ENCODE measurements at places on chromosomes 1 and 21. TPM values are rescaled to one million over a fixed set of nuclear protein-coding genes. Genes with fewer than 3 reads are reported as not detected.

GRCh38 chr1:248404024-248404423, 1.2 kb downstream of the OR2T1 start:
- DNase-seq = peak; percentile 1

- no peak for DNase-seq
Measured at GRCh38 chr1:69413129-69413528, 154.6 kb upstream of the LRRC7 start.

DNA sequence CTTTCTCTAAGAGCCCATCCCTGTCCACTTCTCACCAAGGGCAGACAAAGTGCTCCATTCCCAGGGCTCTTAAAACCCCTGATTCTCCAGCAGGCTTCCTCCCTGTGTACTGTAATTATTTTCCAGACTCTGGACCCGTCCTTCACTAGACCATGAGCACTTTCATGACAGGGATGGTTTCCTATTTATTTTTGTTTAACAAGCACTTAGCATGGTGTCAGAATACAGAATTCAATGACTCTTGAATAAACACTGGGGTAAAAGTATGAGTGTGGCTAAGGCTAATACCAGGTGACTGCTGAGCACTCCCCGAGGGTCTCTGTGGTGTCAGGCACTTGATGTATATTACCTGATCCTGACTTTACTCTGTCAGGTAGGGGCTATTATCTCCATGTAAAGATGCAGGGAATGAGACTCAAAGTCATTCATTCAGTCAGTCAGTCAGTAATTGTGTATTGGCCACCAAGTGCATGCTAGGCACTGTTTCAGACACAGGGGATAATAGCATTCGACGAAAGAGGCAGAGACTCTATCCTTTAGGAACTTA, 47.2 kb downstream of the C1orf21 start:
- DNase-seq = no peak

- DNase-seq = no peak
Measured at GRCh38 chr1:172960019-172960418, 90.7 kb downstream of the TNFSF18 start.

DNA sequence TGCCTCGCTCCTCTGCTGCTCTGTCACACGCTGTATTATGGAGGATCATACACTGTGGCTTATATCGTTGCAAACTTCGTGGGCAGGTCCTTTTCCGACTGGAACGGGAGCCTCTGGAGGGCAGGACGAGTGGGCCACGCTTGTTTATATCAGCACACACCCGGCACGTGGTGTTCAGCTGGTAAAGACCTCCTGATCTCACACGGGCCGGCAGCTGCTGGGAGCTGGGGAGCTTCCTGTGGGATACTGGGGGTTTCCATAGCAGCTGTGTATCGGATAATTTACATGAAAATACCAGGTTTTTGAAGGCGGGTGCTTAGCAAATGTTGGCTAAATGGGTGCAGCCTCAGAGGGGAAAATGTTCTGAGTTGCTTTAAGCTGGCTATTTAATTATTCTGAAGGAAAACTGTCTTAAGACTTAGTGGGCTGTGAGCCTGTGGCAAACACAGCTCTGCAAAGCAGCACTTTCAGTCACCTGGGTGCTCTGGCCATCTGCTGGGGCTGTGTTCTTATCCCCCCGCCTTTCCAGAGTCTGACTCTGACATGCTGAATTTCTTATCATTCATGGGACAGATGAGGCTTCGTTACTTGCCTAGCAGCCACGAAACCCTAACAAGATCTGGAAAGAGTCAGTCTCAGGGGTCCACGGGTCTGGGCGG, 103.6 kb upstream of the GCLM start:
- DNase-seq = peak; percentile 86

DNA sequence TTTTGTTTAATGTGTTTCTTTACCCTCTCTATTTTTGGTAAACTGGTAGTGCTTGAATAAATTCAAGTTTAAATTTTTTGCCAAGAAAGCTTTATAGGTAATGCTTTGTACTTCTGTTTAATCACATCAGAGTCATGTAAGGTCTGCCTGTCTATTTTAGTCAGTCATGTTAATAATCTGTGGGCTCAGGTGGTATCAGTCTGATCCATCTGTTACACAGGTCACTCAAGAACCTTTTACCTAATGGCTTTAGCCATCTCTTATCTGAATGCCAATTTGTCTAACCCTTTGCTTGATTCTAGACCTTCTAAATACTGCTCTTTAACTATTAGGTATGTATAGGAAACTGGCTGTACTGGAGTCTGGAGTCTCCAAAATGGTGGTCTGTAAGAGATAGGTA, 16.6 kb downstream of the MDM4 start:
- no peak for DNase-seq

GRCh38 chr1:90781534-90781933, 64.4 kb upstream of the BARHL2 start:
- DNase-seq = no peak

TAF1A gene
- total RNA-seq = 13.3 TPM

PRKAA2 gene
- total RNA-seq = 8.8 TPM

TLR5 gene
- 0.50 TPM for total RNA-seq

ACTN2 gene
- total RNA-seq = 1.9 TPM

Measured in GM23338 (cell line).